ENCODE measurements at places on chromosomes 2 and 18.

- DNase-seq: no peak
Observed at GRCh38 chr2:50732796-50733195, 299.1 kb downstream of the NRXN1 start.

GRCh38 chr2:103991591-103991990, 862.3 kb upstream of the POU3F3 start:
- DNase-seq: no peak

- no peak for DNase-seq
Observed at GRCh38 chr18:63890950-63891304, 3.4 kb downstream of the SERPINB2 start.

DNA sequence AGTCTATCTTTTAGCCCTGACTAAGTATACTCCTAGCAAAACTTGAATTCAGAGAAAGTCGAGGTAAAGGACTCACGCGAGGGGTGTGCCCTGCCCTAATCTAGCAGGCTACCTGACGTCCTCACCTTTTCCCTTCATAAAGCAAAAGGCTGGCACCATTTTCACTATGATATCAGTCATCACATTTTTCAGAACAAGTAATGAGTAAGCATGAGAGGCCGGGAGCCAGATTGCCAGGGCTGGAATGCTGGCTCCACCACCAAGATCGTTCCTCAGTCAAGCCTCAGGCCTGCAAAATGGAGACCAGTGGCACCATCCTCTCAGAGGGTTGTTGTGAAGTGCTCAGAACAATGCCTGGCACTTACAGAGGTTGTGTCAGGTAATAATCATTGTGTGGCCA, 18.7 kb upstream of the NCKAP5 start:
- no peak for DNase-seq

GRCh38 chr2:152558158-152558984, 158.9 kb downstream of the PRPF40A start:
- DNase-seq: no peak

GRCh38 chr2:8436585-8436984, 245.3 kb upstream of the ID2 start:
- no peak for DNase-seq

DNA sequence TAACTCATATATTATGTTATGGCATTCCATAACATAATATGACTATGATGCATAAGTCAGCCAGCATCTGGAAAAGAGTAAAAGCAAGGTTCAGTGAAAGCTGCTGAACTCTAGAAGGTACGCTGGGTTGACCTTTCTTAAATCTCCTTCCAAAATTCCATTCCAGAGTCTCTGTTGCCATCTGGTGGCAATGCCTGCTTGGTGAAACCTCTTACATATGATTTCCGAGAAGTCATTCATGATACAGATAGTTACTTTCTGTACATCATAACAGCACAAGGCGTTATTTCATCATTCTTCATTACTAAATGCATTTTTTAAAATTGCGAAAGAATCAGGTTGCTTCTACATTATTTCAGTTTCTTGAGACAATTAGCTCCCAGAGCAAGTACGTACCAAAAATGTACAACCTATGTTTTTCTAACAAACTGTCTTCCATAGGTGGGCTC, 7.0 kb upstream of the EPG5 start:
- no peak for DNase-seq

DNA sequence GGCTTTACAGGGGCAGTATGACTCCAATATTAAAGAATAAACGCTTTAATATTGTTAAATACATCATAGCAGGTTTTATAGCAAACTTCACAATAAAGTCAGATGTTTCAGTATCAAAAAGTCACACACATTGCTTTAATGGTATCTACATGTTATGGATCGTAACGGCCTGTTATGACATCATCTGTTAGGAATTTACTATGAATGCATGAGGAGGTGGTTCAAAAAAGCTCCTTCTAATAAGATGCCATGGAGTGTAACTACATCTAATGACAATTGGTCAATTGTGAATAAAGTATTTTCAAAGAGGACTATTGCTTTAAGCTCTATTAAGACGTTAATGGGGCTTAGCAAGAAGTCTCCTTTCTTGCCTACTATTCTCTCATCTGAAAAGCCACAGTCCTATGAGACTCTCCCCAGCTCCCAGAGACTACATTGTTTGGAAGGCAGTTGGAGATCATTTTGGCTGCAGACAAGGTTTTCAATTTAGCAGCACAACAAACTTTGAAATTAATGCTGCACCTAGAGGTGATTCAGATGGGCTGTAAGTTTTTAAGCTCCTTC, 300.7 kb upstream of the MEIS1 start:
- DNase-seq: no peak

GRCh38 chr18:76145521-76146376, 349.3 kb downstream of the ZNF516 start:
- DNase-seq: no peak

DNA sequence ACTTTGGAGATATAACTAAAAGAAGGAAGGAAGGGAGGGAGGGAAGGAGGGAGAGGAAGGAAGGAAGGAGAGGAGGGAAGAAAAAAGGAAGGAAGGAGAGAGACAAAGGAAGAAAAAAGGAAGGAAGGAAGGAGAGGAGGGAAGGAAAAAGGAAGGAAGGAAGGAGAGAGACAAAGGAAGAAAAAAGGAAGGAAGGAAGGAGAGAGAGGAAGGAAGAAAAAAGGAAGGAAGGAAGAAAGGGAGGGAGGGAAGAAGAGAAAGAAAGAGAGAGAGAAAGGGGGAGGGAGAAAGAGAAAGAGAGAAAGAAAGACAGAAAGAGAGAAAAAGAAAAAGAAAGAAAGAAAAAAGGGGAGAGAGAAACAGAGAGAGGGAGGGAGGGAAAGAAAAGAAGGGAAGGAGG, 147.4 kb downstream of the MYT1L start:
- DNase-seq: no peak

DNA sequence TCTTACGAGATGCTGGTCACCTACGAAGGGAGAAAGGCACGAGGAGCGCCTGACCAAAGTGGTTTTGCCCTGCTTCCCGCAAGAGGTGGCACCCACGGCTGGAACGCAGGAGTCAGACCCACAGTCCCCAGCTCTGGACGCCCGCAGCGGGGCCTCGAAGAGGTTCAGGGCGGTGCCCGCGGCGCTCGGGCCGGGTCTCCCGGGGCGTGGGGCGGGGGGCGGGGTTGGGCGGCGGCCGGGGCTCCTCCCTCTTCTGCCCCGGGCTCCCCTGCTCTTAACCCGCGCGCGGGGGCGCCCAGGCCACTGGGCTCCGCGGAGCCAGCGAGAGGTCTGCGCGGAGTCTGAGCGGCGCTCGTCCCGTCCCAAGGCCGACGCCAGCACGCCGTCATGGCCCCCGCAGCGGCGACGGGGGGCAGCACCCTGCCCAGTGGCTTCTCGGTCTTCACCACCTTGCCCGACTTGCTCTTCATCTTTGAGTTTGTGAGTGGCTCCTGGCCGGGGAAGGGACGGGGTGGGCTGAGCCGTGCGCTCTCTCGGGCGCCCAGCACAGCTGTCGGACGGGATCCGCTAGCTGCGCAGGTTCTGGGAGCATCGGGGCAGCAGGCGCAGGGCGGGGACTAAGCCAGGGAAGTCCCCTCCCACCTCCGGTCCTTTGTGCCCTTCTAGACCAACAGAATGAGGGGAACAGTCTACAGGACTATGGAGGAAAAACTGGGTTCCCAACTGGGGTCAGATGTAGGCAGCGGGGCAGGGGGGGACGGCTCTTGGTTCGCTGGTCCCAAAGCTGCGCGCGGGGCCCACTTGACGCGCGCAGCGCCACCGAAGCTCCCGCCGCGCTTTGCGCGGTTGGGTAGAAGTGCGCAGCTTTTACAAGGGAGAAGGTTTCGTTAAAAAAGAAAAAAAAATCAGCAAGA, at the start of gene MAL:
Gene MAL (plus strand): TSS at position 303 of the 914 bp plus-strand sequence. CDS start 85 bp downstream, at position 388.
- no peak for DNase-seq

All from HuH-7.5 (cell line).